Kidney tubule cell (primary cell): ENCODE measurements at places on chromosomes 16 and 17.

DNA sequence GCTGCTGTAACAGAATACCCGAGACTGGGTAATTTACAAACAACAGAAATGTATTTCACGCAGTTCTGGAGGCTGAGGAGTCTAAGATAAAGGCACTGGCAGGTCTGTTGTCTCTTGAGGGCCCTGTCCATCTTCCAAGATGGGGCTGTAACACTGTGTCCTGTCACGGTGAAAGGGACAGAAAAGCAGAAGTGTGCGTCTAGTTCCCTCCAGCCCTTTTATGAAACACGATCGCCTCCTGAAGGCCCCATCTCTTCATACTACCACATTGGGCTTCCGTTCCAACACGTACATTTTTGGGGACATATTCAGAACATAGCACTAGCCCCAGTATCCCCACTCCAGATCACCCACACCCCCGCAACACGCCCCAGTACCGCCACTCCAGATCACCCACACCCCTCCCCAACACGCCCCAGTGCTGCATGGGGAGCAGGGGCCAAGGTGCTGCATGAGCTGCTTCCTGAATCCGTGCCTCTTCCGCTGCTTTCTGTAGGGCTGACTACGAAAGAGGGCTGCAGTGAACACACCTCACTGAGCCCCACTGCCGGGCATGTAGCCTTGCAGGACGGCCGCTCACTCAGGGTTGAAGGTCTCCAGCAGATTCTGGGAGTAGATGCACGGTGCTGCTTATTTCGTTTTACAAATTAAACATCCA is 91.9 kb downstream of the RPTOR start:
- no peak for DNase-seq

DNA sequence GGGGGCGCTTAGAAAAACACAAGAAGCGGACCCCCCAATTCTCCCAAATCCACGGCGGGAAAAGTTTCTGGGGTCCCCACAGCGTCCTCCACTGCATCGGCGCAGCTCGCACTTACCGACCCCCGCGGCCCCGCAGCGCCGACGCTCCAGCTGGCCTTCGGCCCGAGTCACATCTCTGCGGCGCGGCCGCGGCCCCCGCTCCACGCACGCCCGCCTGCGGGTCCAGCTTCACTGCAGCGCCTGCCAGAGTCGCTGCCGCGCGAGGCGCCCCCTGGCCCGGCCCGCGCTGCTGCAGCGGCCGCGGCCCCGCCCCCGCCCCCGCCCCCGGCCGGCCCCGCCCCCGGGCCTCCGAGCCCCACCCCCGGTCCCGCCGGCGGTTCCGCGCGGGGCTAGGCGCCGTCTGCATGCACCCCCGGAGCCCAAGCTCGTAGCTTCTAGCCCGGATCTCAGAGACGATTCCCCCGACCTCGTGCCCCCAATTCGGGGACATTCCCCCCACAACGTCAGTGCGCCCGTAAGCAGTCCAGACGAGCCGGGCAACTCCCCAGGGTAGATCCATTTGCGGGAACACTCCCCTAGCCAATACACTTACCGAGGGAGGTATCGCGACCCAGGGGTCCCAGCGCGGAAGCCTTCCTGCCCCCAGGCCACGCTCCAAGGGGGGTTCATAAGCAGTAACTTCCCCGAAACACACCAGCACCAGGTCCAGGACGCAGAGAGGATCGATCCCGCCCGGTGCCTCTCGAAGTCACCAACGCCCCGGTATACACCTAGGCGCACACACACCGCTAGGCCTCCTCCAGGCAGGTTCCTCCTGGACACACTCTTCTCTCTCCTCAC is at the start of gene GPRC5B:
GPRC5B (minus strand) TSS at position 238 of the 840 bp plus-strand sequence. CDS start 12,003 bp downstream, outside the sequence.
- DNase-seq, result peak; percentile 19

- peak; percentile 35 for DNase-seq
Measured at GRCh38 chr16:2514333-2515179, 804 bp downstream of the ATP6V0C start.

- DNase-seq, result no peak
Measured at GRCh38 chr17:13698832-13699231, 97.1 kb upstream of the HS3ST3A1 start.

DNA sequence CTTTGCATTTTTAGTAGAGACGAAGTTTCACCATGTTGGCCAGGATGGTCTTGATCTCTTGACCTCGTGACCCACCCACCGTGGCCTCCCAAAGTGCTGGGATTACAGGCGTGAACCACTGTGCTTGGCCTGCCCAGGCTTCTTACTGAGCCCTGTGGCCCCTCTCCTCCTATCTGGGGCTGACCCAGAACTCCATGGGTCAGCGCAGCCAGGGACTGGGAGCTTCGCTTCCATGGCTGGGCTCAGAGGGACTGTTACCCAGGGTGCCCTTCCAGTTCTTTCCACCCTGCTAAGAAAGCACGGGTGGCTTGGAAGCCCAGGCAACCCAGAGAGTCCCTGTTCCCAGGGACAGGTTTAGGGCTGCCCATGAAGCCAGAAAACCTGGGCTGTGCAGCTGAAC is 28.2 kb downstream of the SHISA6 start:
- DNase-seq, result no peak

DNA sequence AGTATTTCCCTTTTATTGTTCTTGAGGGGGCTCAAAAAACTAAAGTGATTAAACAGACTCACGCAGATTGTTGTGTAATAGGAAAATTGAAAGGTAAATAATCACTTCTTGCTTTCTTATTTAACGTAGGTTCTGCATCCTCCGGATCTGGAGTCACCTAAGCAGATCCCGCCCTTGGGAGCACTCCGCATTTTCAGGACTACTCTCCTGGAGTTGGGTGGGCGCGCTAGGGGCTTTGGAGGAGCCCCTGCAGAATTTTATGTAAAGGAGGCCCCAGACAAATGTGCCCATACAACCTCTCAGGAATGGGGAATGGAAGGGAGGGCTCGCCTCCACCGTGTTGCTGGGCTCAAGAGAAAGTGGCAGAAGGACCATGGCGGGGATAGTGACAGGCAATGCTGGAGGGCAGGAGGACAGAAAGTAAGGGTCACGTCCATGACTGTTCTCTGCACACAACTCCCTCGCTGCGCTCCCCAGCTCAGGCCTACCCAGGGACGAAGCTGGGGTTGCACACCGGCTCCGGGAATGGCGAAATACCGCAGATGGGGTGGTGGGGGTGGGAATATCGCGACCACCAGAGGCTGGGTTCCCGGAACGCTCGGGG is 8.3 kb downstream of the MT2A start:
- DNase-seq, result no peak

DNA sequence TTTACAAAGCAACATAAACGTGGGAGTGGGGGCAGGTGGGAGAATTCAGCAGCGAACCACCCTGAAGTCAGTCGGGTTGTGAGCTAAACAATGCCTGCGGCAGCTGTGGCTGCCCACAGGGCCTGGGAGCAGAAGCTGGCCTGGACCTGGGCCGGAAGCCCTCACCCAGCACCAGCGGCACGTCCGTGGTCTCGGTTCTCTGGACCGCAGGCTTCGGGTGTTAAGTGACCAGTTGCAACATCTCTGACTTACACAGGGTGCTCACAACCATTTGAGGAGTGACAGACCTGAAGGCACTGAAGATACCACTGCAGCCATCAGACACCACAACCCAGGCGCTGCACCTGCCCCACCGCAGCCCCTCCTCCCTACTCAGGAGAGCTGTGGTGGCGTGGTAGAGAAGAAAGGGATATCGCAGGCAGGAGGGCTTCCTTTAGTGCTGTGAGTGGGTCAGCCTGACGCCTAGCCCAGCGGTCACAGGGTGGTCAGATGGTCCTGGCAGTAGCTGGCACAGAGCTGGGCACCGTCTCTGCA is 33.8 kb downstream of the CBFA2T3 start:
- DNase-seq, result no peak

- no peak for DNase-seq
Measured at GRCh38 chr17:35489944-35490343, 41.4 kb upstream of the SLFN13 start.

DNA sequence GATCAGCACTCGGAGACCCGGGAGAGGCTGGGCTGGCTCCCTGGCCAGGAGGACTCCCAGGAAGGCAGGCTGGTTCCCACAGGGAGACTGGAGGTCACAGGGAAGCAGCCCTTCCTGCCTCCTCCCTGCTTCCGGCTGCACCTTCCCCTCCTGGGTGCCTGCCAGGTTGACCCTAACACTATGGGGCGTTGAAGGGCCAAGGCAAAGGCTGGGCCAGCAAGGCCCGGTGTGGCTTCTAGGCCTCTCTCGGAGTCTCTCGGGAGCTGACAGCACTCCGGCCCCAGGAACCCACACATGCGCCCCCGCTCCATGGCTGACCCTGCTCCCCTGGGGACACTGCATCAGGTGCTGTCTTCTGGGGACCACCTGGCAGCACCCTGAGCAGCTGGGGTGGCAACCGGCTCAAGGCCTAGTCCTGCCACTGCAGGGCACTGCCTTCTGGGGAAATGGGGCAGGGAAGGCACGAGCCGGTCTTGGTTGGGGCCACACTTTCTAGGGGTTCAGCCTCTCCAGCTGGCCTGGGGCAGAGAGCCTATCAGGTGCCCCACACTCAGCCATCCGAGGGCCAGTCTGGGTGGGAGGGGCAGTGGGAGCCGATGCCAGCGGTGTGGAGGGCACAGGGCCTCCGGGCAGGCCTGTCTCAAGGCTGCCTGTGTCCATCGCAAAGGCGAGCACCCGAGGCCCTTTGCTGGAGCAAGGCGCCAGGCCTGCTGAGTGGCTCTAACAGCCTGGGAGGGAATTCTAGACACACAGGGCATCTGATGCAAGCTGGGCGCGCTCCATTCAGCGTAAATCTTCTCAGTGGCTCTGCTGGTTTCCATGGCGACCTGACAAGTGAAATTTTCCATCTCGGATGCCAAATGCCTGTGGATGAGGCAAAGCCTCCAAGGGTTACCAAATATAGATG is 5.6 kb upstream of the MTSS2 start:
- DNase-seq, result no peak

GRCh38 chr17:62611292-62611691 is 16.2 kb upstream of the MRC2 start:
- no peak for DNase-seq

DNA sequence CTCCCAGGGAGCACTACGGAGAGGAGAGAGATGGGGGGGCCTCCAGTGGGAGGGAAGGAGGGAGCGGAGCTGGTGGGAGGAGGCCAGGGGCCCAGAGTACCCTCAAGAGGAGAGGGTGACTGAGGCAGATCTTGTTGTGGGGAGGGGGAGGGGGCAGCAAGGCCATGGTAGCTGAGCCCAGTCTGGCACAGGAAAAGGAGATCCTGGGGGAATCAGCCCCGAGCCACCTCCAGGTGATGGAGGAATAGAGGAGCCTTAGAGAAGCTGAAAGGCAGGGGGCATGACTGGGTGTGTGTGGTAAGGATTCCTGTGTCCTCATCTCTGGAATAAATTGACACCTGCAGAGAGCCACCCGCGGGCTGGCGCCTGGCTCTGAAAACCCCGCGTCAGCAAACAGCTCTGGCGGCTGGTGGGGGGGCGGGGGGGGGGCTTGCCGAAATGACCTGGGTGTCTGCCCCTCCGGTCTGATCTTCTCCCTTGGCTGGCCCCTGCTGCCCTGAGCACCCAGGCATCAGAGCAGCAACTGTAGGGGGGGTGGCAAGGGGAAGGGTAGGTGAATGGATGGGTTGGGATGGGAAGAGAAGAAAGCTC is 1.3 kb upstream of the NLGN2 start:
- no peak for DNase-seq

- DNase-seq, result peak; percentile 53
Measured at GRCh38 chr16:56600398-56600999, 7.9 kb upstream of the MT2A start.

- peak; percentile 52 for DNase-seq
Measured at GRCh38 chr16:57999366-57999970, 1.0 kb downstream of the ZNF319 start.

- peak; percentile 29 for DNase-seq
Measured at GRCh38 chr17:45794840-45795239, 10.7 kb downstream of the CRHR1 start.

- DNase-seq, result peak; percentile 94
Measured at GRCh38 chr17:50289991-50290702, 15.9 kb downstream of the TMEM92 start.

DNA sequence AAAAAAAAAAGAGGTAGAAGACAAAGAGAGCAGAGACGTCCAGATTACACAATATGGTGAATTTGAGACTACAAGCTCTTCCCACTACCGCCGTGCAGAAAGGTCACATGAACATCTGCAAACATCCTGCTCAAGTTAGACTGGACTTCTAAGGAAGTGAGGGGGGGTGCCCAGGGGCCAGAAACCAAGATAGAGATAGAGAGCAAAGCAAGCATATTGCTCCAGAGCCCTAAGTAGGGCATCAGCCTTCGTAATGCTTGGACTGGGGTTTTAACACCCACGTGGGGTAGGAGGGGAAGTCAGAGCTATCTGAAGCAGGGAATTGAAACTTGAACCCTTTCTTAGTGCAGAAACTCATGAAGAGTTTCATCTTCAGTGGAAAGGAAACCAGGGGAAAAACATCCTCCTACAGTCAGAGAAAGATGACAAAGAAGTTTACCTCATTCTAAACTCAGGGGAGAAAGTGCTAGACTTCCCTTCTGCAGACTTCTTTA is 8.7 kb downstream of the CLEC19A start:
- no peak for DNase-seq

- DNase-seq, result no peak
Measured at GRCh38 chr16:86220561-86220960, 289.8 kb upstream of the FOXF1 start.

- no peak for DNase-seq
Measured at GRCh38 chr17:81063106-81064093, 28.4 kb downstream of the BAIAP2 start.
